ENCODE measurements at places on chromosomes 6 and 20.
A peak's percentile ranks its signal among the peaks of the same experiment; 100 is the strongest.

- DNase-seq, result no peak
These were observed 11.6 kb upstream of the TAGAP start for GRCh38 chr6:159056432-159056831.

DNA sequence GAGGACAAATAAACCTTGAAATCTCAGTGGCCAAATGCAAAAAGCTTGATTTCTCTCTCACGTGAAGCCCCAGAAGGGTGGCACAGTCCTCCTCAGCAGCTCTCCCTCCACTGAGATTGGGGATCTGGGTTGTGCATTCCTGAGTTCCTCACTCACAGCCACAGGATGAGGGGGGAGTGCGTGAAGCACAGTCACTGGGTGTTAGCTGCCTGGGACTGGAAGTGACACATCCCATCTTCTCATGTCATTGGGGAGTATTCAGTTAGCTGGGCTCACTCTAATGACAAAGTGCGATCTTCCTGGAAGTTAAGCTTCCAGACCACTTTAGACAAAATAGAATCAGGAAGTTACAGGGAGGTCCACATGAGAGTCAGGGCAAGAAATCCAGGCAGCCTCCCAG, 192.2 kb upstream of the LRFN2 start:
- DNase-seq, result no peak

GRCh38 chr6:33880766-33881165, 77.0 kb upstream of the MLN start:
- no peak for DNase-seq

DNA sequence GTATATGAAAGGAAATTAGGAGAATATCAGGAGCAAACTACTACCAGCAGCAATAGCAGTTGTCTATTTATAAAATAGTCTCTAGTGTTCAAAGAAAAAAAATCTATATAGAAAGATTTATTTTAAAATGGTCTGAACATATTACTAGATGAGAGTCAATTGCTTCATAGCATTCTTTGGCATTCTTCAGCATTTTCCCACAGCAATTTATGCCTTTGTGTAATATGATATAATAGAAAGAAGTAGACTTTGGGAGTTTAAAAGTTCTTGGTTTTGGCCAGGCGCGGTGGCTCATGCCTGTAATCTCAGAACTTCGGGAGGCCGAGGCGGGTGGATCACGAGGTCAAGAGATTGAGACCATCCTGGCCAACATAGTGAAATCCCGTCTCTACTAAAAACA, 157.0 kb upstream of the PLN start:
- no peak for DNase-seq

DNA sequence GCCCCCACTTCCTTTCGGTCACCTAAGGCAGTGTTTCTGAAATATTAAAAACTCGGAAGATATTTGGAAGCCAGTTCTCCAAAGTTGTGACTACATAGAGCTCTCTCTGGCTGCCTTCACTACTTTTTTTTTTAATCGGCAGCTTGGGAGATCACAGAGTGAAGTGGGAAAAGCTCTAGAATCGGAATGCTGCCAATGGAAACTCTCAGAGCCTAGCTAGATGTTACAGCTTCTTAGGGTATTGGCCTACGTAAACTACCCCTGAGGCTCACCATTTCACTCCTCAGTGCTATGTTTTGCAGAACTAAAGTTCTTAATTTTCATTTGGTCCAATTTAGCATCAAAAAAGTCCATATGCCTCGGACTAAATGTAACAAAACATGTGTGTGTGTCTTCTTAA, 14.5 kb downstream of the SERPINB1 start:
- DNase-seq, result no peak

GRCh38 chr20:4102381-4102780, 87.0 kb upstream of the RNF24 start:
- DNase-seq, result no peak

DNA sequence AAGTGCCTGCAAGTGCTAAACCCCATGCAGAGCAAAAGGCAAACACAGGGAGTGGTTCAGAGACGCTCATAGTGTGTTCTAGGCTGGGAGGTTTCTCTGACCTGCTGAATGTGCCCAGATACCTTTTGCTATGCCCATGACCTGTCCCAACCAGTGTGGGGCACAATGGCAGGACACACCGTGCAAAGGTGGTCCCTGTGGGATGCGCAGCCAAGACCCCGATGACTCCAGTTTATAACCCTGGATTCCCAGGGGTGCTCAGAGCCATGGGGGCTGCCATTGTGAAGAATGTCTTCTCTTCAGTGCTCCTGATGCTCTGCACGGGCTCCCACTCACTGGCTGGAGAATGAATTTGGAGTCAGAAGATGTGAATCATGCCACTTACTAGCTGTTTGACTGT, 2.2 kb upstream of the NINL start:
- no peak for DNase-seq

GRCh38 chr6:30814146-30815040, 69.9 kb upstream of the DDR1 start:
- DNase-seq, result peak; percentile 63

- DNase-seq, result no peak
These were observed 59.9 kb downstream of the MDGA1 start for GRCh38 chr6:37637562-37638413.

DNA sequence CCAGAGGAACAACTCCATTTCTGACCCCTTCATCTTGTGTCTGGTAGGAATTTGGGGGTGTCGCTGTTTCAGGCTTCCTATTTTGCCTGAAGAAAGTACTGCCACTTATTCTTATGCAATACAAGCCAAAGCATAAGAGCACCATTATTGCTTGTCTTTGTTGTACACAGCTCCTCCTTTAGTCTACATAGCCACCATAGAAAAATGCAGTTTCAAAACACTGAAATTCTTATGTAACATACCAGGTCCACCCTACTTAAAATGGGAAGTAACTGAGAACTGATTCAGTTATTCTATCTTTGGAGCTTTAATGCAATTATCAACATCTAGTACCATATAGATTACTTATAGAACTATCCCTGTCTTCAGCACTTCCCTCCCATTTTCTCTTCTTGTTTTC, 255.5 kb downstream of the ARHGAP18 start:
- no peak for DNase-seq

DNA sequence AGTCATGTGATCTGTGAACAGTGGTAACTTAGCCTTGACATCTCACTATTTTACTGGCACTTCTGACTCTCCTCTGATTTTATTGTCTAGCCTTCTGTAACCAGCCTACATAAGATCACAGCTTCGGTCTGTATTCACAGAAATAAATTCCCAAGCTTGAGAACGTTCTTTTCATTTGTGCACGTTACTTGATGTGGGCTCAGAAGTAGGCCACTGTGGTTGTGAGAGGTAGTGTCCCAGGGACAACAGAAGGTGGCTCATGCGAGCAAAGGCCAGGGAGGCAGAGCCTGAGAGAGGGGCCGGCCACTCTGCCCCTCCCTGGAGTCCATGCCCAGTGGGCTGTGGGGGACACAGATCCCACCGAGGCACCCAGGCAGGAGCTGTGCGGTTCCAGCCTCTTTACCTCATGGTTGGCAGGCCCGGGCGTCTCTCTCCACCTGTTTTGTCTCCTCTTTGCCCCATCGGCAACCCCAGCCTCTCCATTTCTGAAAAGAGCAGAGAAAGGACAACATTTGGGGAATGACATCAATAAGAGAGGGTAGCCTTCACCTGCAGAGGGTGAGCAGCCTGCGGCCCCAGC, 207.5 kb upstream of the CST7 start:
- DNase-seq, result no peak

GRCh38 chr6:150038202-150039062, 13.1 kb upstream of the RAET1L start:
- no peak for DNase-seq

DNA sequence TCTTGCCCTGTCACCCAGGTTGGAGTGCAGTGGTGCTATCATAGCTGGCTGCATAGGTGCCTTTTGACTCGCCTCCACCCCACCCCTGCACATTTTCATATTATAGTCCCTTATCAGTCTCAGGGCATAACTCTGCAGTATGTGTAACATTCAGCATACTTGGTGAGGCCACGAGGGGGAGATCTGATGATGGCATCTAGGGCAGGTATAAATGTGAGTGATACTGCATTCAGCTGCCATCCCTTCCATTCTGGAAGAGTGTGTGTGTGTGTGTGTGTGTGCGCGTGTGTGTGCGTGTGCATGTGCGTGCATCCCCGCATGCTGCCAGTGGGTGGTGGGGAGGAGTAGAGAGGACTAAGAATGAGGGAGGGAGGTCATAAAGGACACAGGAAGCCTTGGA, 81.4 kb downstream of the JARID2 start:
- peak; percentile 25 for DNase-seq

- no peak for DNase-seq
These were observed 107.7 kb downstream of the TRDN start for GRCh38 chr6:123529058-123529457.

DNA sequence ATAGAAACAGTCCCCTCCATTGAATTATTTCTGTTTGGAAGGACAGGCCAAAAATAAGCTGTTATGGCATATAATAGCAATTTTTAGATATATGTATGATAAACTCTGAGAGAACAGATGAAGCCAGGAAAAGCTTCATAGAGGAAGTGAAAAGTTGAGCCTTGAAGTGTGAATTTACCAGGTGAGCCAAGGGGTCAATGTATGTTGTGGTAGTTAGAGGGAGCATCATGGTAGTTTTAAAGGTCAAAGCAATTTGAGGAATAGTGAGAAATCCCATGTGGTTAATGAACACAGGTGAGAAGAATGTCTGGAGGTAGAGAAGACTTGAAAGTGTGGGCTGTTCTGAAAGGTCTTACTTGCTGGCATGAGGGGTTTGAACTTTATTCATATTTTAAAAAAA, 47.0 kb downstream of the COL19A1 start:
- DNase-seq, result no peak

DNA sequence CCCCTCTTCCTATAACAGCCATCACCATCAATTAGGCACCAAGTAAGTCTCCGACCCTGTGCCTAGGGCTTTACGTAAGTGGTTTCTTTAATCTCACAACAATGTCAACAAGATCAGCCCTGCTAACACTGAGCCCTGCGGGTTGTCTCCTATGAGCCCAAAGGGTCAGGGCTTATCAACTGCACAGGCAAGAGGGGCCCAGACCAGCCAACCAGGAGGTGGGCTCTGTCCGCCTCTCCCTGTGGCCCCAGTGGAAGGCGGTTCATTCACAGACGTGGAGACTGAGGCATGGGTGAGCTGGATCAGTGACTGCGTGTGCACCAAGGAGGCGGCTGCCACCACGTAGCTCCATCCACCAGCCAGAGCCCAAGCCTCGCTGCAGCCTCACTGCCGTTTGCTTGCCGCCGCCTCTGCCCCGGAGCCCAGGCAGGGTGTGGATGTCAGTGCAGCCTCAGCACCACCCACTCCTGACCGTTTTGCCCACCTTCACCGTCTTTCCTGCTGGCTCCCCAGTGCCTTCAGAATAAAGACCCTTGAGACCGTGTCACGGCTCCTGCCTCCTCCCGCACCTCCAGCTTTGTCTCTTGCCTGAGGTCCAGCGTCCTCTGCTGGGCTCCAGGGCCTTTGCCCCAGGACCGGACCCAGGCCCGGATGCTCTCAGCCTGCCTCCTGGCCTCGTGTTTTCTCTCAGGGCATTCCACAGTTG, 78.7 kb downstream of the DLL1 start:
- no peak for DNase-seq

DNA sequence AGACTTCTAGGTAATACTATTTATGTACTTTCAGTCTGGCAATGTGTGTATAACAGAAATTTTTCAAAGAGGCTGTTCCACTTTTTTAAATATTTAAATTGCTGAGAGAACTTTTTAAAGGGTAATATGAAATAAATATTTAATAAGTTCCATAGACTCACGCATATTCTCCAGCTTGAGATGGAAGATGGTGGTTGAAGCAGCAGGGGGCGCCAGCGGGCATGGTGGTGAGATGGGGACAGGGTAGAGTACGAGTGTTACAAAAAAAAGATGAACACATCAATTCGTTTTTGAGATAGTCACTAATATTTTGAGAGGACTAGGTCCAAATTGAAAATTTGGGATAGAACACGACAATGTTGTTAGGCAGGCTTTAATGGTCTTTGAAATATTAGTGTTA, 68.4 kb downstream of the RSPO3 start:
- peak; percentile 24 for DNase-seq

DNA sequence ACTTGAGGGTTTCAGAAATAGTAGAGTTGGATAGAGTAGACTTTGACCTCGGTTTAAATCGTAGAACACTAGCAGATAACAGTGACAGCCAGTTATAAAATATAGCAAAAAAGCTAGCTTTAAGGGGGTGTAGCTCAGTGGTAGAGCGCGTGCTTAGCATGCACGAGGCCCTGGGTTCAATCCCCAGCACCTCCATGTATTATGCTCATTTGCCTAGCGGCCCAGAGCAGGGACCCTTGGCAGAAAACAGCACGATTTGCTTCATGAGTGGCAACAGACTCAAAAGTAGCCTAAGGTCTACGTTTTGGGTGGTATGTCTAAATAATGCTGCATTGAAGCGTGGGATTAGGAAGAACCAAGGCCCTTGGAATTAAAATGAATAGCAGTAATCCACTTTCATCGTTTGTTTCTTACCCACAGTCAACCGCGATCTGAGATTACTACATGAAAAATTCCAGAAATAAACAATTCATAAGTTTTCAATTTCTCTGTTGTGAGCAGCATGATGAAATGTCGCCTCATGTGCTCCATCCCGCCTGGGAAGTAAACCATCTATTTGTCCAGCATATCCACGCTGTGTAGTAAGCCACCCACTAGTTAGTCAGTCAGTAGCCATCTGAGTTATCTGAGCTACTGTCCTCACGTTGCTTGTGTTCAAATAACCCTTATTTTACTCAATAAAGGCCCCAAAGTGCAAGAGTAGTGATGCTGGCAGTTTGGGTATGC, 184.9 kb downstream of the GPX5 start:
- DNase-seq, result peak; percentile 21

DNA sequence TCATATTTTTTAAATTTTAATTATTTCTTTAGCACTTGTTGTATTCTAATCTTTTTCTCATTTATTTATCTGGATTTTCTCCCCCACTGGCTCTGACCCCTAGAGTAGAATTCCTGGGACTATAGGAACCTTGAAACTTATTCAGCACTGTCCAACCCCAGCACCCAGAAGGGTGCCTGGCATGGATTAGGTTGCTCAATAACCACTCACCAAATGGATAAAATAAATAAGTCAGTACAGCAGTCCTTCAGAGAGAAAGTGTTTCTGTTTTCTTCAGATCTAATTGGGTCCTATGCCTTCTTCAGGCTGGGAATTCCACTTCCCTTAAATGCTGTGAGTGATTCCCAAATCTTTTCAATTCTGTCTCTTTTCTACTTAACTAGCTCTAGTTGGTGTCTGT, 206.2 kb downstream of the PTPRK start:
- DNase-seq, result no peak

- DNase-seq, result no peak
These were observed 28.7 kb downstream of the SIRPD start for GRCh38 chr20:1528811-1529210.

GRCh38 chr20:55928266-55928665, 77.1 kb downstream of the CBLN4 start:
- DNase-seq, result no peak

DNA sequence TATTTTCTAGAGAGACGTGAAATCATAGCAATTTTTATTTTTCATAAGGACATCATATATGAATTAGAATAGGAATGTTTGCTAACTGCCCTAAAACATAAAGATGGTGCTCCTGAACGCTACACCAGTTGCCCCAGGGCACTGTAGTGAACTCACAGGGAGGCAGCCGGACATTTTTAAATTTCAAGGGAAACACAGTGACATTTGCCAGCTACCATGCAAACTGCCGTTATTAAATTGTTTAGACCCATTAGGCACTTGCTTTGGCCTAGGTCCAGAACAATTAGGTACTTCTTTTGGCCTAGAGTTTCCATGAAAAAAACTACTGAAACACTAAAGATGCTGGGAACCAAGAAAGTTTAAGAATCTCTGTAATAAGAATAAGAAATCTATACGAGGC, 24.9 kb upstream of the CFAP206 start:
- no peak for DNase-seq

GRCh38 chr20:34058831-34059230, 53.2 kb downstream of the EIF2S2 start:
- DNase-seq, result no peak

All from stimulated activated CD4-positive, alpha-beta T cell treated with anti-CD3 and anti-CD28 coated beads, TNF-alpha, amount 100 ng/mL, for 24 hours (primary cell).